ENCODE measurements at places on chromosomes 2 and 18.

DNA sequence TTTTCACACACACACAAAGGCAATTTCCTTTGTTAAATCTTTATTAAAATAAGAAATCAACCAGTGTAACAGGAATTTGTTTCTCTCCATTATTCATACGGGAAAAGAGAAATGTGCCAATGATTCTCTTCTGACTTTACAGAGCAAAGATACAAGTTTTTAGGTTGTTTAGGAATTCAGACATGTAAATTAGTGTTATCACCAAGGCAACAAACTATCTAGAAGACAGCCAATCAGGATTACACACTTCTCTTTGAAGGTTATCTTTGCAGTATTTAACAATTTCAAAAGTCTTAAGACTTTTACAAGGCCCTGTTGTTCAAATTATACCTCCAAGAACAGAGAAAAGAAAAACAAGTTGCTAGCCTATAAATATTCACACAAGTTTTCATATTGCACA is 14.5 kb downstream of the CD302 start:
- DNase-seq = no peak

GRCh38 chr18:9482790-9483189 is 7.5 kb downstream of the RALBP1 start:
- no peak for DNase-seq

DNA sequence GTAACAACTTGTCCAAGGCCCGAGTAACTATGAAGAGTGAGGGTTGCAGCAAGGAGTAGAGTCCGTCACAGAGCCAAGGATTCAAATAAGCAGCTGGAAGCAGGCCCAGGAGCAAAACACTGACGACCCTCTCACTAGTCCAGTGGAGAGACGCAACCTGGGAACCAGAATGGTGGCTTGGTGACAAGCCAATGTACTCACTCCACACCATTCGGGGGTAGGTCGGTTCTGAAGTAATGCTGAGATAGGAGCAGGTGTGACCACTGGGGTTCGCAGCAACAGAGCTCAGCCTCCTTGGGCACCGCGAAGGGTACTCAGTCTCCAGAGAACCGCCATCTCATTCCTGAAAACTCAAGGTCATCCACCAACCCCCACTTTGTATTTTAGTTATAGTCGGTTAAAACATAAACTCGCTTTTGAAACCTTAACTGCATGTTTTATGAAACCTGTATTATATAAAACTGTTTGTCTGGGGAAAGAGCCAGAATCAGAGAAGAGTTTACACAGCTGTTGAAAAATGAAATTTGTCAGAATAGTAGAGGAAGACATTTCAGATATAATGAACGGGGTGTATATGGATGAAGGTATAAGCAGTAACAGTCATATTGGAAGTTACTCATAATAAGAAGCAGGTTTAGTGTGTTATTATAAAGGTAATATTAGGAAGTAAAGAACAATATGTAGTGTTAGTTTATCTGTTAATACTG is 8.6 kb downstream of the ANKRD62 start:
- DNase-seq = no peak

- DNase-seq = no peak
Measured at GRCh38 chr18:11162462-11162861, 13.1 kb upstream of the PIEZO2 start.

- DNase-seq = no peak
Measured at GRCh38 chr2:74155830-74156229, 8.1 kb upstream of the BOLA3 start.

DNA sequence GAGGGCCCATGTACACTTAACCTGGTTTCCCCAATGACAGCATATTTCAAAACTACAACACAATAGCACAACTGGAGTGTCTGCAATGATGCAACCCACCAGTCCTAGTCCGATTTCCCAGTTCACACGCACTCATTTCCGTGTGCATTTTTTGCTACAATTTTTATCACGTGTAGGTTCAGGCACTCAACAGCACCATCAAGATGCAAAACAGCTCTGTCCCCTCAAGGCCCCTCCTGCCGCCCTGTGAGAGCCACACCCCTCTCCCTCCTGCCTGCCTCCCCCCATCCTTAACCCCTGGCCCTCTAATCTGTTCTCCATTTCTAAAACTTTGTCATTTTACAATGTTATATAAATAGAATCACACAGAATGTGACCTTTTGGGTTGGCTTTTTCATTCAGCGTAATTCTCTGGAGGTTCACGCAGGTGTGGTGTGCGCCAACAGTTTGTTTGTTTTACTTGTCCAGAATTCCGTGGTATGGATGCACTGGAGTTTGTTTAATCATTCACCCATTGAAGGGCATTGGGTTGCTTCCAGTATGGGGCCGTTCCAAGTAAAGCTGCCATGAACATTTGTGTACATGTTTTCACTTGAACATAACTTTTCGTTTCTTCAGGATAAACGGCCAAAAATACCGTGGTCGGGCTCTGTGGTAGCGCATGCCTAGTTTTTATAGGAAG is 8.4 kb downstream of the KCNIP3 start:
- DNase-seq = no peak

- DNase-seq = peak; percentile 17
Measured at GRCh38 chr18:58180738-58181353, 136.8 kb downstream of the NEDD4L start.

DNA sequence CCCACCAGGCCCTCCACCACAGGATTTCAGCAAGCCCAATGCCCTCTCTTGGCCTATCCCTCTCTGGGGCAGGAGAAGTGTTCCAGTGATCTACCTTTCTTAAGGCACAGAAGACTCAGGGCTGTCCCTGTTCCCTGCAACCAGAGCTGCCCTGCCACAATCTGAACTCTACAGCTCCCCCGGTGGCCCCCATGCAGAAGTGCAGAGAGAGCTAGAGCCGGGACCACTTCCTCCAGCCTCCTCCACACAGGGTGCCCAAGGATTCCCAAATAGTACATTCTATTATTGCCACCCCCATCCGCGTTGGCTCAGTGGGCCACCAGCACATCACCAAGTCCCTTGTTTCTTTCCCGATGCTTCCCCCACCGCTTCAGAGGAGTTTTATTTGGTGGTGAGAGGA is 114.8 kb upstream of the PTPRM start:
- DNase-seq = no peak

GRCh38 chr18:26335571-26336487 is 109.6 kb downstream of the TAF4B start:
- no peak for DNase-seq

DNA sequence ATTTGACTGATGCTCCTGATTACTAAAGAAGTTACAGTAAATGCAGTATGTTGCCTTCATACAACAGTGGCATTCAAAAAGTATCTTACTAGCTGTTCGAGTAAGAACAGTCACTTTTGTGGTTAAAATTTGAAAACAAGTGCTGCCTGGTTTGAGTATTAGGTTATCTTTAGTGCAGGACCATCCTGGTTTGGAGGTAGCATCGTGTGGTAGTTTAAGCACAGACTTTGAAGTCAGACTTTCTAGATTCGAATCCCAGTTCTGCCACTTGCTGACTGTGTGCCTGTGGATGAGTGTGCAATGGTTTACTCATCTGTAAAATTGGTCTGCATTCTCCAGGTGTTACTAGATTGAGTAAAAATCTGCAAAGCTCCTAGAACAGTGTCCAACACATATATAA is 96.8 kb downstream of the SGPP2 start:
- no peak for DNase-seq

DNA sequence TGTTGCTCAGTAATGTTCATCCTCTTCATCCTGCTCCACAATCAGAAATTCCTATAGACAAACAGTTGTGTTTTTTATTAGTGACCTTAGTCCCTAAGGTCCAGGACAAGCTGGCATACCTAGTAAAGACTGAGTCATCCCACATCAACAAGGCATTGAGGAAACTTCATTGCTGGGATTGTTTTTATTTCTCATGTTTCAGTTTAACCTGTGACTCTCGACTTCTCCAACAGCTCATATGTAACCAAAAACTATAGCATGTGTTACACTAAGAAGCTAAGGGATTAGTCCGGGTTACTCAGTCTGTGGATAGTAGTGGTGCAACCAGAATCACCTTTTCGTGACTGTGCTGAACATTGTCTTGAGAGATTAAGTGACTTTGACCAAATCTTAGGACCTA is 292.1 kb downstream of the RDH14 start:
- DNase-seq = no peak

- no peak for DNase-seq
Measured at GRCh38 chr18:49656073-49656692, 94.3 kb downstream of the LIPG start.

- no peak for DNase-seq
Measured at GRCh38 chr2:5698134-5698533, 6.0 kb downstream of the SOX11 start.

DNA sequence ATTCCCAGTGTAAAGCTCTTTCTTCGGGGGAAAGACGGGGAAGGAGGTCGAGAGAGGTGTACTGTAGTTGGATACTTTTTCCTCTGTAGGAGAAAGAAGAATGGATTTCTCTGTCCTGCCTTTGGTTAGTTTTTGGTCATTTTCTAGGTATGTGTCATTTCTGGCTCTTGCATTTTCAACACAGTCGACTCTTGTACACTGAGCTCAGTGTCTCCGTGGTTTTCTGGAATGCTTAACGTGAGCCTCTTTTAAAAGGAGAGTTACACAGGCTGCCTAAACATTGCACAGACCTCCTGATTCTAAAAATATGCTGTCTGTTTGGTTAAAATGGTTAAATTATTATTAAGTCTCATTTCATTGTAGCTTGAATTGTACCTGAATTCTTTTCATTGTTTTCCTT is 21.8 kb upstream of the GLS start:
- DNase-seq = no peak

DNA sequence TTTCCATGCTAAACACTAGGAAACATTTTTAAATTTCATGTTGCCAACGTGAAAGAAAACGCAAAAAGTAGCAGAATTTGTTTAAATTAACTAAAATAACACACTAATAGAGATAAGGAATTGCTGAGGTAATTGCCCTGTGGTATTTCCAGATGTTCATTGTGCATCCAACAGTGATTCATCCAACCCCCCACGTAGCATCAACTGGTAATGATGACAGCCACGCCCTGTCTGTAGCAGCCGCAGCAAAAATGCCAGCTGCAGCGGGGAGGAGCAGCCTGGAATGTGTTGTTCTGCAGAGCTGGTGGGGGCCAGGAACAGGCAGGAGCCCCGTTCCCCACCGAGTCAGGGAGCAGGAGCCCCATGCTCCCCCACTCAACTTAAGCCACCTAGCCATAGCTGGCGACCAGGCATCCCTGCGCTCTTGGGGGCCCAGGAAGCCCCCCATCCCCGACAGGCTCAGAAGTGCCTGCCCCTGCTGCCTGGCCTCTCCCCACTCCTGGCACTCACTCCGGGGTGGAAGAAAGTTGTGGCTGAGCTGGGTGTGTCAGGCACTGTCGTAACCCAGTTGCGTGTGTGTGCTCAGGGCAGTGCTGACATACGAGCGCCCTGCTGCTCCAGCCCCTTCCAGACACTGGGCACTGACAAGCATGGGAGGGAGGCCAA is 695.1 kb upstream of the ACVR2A start:
- no peak for DNase-seq

DNA sequence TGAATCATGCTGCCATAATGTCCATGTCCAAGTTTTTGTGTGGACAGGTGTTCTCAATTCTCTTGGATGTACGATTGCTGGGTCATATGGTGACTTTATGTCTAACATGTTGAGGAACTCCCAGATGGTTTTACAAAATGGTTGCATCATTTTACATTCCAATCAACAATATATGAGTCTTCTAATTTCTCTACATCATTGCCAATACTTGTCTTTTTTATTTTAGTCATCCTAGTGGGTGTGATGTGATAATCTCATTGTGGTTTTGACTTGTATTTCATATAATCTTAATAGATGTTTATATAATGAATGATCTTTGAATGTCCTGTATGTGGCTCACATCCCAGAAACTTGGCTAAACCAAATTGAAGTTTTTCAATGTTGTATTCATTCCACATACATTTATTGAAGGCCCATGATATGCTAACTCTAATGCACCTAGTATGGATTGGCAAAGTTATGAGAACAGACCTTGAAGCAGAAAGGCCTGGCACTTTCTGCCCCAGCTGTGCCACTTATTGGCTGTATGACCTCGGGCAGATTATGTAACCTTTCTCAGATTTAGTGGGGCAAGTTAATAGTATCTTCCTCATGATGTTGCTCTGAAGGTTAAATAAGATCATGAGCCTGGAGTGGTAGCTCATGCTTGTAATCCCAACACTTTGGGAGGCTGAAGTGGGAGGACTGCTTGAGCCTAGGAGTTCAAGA is 205.4 kb downstream of the RAB3GAP1 start:
- DNase-seq = no peak

DNA sequence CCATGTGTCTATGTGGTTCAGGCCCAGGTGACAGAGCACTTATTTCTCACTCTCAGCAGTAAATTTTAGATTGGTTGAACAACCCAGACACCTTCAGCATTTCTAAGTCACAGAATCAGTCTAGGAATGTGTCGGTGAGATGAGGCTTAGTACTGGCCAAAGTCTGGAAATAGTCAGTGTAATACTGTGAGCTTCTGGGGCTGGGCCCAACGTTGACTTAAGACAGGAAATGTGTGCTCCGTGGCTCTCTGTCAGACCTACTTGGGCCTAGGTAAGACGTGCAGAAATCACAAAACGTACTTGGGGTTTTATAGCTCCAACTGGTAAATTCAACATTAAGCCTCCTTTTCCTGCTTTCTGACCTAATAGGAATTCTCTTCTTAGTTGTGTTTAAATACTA is 160.3 kb upstream of the COL3A1 start:
- no peak for DNase-seq

DNA sequence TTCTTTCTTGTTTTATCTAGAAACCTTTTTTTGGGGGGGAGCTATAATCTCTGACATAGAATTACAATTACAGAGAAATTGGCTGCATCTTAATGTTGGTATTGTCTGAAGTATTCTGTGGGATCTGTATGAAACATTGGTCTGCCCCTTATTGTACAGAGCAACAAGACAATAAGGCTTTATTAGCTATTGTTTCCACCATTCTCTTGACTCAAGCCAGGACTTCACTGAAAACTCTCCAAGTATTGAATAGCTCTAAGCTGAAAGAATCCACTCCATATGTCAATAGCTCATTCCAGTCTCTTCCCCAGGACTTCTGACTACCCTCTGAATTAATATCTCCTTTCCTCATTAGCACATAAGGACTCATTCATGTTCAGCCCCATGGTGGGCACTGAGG is 77.8 kb downstream of the RHBDD1 start:
- no peak for DNase-seq

DNA sequence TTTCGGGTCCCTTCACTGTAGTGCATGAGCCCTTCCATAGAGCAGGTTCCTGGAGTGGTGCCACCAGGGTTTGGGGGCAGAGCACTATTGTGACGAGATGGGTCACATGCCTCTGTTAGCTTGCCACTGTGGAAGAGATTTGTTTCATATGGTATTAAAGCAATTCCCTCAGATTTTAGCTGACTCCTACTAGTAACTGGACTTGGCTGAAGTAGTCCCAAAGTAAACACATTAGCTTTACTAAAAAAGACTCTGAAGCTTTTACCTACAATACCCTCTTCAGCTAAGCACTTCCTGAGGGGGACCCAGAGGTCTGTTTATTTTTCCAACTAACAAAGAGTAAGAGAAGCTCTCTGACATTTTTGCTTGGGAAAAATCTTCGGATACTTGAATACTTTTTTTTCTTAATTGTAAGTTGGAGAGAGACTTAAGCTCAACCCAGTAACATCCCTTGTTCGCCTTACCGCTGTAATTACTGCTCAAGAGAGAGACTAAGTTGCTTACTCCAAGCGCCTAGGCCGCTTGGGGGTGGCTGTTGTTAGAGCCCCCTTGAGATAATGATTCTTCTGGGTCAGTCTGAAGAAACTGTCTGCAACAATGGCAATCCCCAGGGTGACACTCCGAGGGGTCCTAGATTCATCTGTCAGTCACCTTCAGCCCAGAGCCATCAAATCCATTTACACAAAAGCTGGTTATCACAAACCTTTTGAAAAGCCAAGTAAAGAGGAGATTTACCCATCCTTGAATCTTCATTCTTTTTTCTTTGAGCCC is 177.4 kb downstream of the FIGN start:
- no peak for DNase-seq

- DNase-seq = no peak
Measured at GRCh38 chr2:12436483-12436882, 280.3 kb upstream of the TRIB2 start.
